ENCODE measurements at places on chromosomes 4 and X. TPM values are rescaled to one million over a fixed set of nuclear protein-coding genes. Genes with fewer than 3 reads are reported as not detected.

DNA sequence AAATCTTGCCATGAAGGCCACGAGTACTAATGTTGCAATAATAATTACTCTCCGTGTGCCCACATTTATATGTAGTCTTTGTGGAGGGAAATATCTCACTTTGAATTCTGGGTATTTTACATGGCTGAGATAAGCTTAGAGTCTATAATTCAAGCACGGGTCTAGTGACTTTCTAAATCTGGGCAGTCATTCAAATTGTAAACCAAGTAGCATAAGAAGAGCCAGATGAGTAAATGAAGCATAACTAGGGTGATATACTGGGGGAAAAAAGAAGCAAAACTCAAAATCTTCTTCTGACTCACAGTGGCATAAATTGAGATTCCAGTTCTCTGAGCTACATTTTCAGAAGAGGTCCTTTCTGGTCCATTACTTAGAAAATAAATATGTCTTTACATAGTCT is 53.0 kb downstream of the MAPK10 start:
- DNase-seq: no peak

- no peak for DNase-seq
Measured at GRCh38 chr4:98536631-98537030, 121.8 kb downstream of the TSPAN5 start.

DNA sequence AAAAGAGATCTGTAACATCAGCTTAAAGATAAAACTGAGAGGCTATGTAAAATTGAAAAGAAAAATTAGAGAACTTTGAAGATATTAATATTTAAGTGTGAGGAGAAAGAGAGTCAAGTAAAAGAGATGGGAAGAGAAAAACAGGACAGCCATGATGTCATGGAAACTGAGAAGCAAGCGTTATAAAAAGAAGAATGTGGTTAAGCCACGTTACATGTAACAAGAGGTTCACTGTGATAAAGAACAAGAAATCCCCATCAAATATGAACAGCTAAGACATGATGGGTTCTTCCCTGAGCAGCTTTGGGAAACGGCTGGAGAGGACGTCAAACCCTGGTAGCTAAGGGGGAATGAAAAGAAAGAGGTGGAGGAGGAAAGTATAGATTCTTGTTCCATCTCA is 1269.3 kb upstream of the TENM3 start:
- DNase-seq: no peak

GRCh38 chr4:90855111-90855510 is 727.9 kb downstream of the CCSER1 start:
- no peak for DNase-seq

- no peak for DNase-seq
Measured at GRCh38 chr4:127149086-127149485, 483.7 kb upstream of the INTU start.

- no peak for DNase-seq
Measured at GRCh38 chr4:155964016-155964891, 10.6 kb upstream of the CTSO start.

GRCh38 chr4:114364857-114365256 is 233.8 kb upstream of the UGT8 start:
- no peak for DNase-seq

- DNase-seq: no peak
Measured at GRCh38 chr4:51835855-51836254, 7.1 kb upstream of the DCUN1D4 start.

- peak; percentile 27 for DNase-seq
Measured at GRCh38 chr4:56371426-56372220, 15.7 kb downstream of the AASDH start.

DNA sequence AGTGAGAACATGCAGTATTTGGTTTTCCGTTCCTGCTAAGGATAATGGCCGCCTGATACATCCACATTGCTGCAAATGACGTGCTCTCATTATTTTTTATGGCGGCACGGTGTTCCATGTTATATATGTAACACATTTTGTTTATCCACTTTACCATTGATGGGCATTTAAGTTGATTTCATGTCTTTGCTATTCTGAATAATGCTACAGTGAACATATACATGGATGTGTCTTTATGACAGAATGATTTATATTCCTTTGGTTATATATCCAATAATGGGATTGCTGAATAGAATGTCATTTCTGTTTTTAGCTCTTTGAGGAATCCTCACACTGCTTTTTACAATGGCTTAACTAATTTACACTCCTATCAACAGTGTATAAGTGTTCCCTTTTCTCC is 1223.2 kb downstream of the RAPGEF2 start:
- DNase-seq: no peak

DNA sequence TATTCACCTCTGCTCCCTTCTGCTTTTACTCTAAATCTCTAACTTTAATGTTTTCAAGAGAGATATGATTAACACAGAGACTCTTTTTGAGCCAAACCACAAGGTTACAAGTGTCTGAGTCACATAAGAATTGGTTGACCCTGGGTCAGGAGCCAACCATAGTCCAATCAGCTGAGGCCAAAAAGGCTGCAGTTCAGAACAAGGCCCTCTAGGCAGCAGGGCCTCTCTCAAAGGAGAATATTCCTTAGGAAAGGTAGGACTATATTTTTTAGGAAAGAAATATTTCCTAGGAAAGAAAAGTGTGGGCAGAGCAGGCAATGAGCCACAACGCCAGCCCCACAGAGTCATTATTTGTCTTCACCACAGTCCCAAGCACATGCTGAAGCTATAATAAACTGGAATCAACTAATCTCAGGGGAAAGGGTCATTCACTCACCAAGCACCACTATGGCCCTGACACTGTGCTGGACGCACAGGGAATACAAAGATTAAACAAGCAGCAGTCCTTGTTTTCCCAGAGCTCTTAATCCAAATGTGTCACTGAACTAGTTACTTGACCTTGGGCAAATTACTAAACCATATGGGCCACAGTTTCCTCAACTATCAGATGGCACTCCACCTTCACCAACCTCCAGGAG is 2.2 kb downstream of the ATP8A1 start:
- peak; percentile 49 for DNase-seq

DNA sequence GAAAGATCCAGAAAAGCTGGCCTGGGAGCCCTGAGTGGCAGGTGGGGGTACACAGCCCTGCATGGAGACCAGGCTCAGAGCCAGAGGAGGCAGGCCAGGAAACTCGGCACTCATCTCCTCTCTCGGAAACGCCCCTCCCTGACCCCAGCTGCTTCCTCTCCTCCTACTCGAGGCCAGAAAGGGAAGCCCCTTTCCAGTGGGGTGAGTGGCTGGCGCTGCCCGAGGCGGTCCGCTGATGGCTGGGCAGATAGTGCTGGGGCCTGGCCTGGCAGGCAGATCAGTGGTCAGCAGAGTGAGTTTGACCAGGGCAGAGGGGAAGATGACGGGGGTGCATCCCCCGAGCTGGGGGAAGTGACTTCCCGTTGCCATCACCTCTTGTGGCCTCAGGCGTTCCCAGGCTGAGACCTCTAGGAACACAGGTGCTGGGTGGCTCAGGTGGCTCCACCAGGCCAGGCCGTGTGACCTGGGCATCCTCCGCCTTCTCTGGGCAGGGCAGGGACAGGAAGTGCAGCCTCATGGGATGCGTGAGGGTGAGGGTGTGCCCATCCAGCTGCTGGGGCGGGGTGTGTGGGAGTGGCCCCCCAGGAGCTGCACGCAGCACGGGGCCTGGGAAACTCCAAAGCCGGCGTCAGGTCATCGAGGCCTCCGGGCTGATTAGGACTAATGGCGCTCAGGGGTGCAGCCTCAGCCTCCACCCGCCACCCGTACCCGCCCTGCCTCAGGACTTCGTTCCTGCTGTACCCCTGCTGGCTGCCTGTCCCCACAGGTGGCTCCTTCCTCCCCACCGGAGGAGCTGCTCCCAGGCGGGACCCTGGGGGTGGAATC is 5.7 kb downstream of the SH3BP2 start:
- peak; percentile 88 for DNase-seq

GRCh38 chrX:51614353-51615012 is 4.2 kb downstream of the CENPVL3 start:
- peak; percentile 41 for DNase-seq

- no peak for DNase-seq
Measured at GRCh38 chrX:76977452-76977851, 469.7 kb upstream of the FGF16 start.

GRCh38 chr4:74112399-74113105 is 13.6 kb upstream of the CXCL2 start:
- DNase-seq: no peak

DNA sequence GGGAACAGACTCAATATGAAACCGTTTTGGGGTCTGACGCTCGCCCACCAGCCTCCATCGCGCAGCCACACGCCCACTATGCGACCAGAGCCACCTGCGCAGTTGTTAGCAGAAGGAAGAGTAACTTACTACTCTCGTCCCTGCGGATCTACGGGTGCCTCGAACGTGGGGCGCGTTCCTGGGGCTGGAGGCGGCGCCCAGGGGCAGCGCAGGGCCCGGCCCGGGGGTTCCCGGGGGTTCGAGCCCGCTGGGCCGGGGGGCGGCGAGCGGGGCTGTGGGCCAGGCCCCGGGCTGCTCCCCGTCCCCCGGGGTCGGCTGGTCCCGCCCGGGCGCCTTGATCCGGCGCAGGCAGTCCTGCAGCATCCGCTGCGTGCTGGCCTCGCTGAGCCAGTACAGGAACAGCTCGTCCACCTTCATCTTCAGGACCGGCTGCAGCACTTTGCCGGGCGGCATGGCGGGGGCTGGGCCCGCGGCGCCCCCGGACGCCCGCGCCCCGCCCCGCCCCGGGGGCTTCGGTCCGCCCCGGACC is 404 bp downstream of the PPP2R3B start:
- DNase-seq: peak; percentile 20

DNA sequence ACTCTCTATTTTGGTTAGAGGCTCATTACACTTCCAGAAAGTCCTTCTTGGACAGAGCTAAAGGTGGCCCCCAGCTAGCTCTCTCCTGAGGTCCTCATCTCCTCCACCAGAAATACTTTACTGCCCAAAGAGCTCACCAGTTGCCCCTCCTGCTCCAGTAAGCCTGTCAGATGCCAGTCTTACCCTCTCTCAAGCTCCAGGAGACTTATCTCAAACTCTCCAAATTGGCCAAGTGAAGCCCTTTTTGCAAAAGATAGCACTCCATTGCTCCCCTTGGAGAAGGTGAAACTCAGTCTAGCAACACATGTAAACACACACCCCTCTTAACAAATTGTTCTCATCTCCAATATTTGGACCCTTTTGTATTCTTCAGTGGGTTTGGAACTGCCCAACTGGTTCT is 128.5 kb downstream of the ZNF330 start:
- no peak for DNase-seq

Gene ASB5
- total RNA-seq: not detected

Gene PCDH19
- total RNA-seq: 0.68 TPM

Gene NR3C2
- total RNA-seq: 9.9 TPM

Gene TMEM255A
- total RNA-seq: not detected

Gene UGT2B17
- not detected for total RNA-seq

Gene KIAA1210
- not detected for total RNA-seq

Gene COX7B
- total RNA-seq: 279 TPM

Gene COPS4
- total RNA-seq: 79.0 TPM

Gene KLHL34
- not detected for total RNA-seq

Gene BTK
- not detected for total RNA-seq

Gene CT45A2
- total RNA-seq: not detected

Measured in dermis blood vessel endothelial cell (primary cell).